ENCODE measurements at places on chromosomes 4 and X.

- no peak for DNase-seq
Observed at GRCh38 chr4:53075162-53075785, 213.2 kb downstream of the RASL11B start.

- no peak for DNase-seq
Observed at GRCh38 chr4:87033902-87034301, 99.1 kb downstream of the AFF1 start.

GRCh38 chr4:169899295-169899694 lies 126.9 kb downstream of the MFAP3L start:
- DNase-seq, result no peak

- DNase-seq, result no peak
Observed at GRCh38 chr4:95263391-95263790, 285.4 kb downstream of the UNC5C start.

- DNase-seq, result no peak
Observed at GRCh38 chrX:116417214-116417613, 19.2 kb upstream of the SLC6A14 start.

DNA sequence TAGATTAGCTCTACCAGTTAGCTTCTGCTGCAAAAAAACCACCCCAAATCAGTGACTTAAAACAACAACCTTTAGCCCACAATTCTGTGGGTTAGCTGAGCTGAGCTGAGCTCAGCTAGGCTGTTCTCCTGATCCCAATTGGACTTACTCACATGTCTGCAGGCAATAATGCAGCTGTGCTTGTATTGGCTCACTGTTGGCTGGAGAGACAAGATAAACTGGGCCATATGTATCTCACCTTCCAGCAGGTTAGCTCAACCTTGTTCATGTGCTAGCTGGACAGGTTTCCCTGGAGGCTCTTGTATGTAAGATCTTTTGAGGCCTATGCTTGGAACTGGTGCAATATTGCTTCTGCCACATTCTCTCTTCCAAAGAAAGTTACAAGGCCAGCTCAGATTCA lies 261.5 kb upstream of the ADGRL3 start:
- DNase-seq, result no peak

DNA sequence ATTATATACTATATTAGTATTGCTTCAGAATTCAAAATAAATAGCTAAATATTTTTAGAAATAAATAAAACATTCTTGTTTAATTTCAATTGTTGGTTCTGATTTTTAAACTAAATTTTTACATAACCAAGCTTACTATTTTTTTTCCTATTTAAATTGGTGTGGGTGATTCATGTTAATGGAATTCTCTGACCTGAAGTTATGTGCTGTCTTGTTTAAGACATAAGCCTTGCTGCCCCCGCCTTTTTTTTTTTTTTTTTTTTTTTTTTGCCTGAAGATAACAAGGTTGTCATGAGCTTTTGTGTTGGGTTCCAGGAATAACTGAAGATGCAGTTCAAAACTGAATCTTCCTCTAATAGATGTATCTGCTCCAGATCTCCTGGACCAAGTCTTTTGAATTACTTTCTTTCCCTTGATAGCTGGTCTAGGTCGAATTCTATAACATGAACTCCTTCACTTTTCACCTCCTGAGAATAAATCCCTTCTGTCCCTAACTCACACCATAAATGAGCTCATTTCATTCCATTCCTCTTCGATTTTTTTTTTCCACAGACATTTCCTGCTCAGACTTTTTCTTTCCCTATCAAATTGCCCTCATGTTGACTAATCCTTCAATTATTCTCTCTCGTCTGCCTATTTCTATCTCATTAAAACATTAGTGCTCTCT lies 261.5 kb upstream of the FTHL17 start:
- no peak for DNase-seq

DNA sequence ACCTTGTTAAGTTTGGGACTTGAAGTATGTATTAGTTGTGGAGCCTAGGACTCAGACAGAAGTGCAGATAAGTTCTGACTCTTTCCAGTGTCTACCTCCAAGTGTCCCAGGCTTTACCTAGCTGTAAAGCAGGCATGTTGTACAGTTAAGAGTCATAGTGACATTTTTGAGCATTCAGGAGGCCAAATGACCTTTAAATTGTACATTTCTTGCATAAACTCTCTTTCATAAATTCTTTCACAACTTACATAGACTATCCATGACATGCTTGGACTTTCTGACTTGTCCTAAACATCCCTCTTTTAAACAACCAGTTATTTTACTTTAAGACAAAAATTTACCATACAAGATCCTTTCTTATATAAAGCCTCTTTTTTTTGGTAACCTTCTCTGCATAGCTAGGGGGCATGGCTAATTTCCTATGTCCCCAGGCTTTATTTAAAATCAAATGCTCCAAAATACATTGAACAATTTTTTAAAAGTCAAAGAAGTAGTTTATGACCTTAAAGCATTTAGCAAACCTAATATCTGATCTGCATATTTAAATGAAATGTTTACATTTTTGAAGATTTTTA lies 40.1 kb upstream of the UGT8 start:
- DNase-seq, result no peak

- no peak for DNase-seq
Observed at GRCh38 chrX:133908223-133908955, 77.0 kb downstream of the GPC3 start.

- no peak for DNase-seq
Observed at GRCh38 chr4:74205046-74205445, 47.1 kb downstream of the MTHFD2L start.

DNA sequence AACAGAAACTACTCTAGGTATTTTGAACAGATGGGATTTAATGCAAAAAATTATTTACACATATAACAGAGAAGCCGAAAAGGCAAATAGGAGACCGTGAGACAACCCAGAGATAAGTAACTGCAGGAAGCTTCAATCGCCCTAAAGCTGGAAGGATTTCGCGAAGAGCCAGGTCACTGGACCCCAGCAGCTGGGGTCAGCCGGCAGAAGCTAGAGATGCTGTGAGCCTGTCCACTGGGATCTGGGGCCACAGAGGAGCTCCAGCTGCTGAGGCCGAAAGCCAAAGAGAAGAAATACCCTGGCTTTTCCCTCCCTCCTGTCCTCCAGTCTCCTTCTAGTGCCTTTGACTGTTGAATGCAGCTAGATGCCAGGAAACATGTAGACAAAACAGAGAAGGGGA lies 192.8 kb upstream of the BCOR start:
- no peak for DNase-seq

GRCh38 chrX:7614616-7615015 lies 228.4 kb upstream of the VCX start:
- no peak for DNase-seq

- no peak for DNase-seq
Observed at GRCh38 chrX:132292793-132293192, 73.5 kb upstream of the RAP2C start.

GRCh38 chr4:93775551-93775950 lies 53.0 kb upstream of the ATOH1 start:
- no peak for DNase-seq

DNA sequence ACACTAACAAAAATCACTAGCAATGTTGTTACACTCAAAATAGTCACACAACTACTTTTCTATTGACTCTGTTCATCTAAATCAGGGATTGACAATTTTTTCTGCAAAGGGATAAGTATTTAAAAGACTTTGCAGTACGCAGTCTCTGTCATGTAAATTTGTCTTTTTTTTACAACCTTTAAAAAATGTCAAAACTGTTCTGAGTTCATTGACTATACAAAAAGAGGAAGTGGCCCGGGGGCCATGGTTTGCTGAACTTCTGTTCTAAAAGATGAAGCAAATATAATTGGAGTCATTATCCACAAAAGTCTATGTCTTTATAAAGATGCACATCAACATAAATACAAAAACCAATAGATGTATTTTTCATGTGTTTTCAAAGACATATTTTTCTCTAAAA lies 1310.3 kb downstream of the RPA4 start:
- no peak for DNase-seq

DNA sequence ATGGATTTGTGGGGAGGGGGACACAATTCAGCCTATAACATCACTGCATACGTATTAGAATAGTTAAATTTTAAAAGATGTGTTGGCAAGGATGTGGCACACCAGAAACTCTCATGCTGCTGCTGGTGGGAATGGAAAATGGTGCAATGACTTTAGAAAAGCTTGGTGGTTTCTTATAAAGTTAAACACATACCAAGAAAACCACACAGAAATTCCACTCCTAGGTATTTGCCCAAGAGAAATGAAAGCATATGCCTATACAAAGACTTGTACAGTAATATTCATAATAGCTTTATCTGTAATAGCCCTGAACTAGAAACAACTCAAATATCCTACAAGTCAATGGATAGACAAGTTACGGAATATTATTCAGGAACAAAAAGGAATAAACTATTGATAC lies 71.3 kb upstream of the PDHA1 start:
- no peak for DNase-seq

DNA sequence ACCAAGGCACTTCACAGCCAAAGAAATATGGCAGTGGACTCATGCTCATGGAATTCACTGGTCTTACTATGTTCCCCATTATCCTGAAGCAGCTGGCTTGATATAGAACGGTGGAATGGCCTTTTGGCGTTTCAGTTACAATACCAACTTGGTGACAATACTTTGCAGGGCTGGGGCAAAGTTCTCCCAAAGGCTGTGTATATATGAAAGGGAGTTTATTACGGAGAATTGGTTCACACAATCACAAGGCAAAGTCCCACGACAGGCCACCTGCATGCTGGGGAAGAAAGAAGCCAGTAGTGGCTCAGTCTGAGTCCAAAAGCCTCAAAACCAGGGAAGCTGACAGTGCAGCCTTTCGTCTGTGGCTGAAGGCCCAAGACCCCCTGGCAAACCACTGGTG lies 50.8 kb upstream of the SMARCAD1 start:
- DNase-seq, result no peak

GRCh38 chr4:70754470-70754869 lies 32.7 kb downstream of the RUFY3 start:
- no peak for DNase-seq

DNA sequence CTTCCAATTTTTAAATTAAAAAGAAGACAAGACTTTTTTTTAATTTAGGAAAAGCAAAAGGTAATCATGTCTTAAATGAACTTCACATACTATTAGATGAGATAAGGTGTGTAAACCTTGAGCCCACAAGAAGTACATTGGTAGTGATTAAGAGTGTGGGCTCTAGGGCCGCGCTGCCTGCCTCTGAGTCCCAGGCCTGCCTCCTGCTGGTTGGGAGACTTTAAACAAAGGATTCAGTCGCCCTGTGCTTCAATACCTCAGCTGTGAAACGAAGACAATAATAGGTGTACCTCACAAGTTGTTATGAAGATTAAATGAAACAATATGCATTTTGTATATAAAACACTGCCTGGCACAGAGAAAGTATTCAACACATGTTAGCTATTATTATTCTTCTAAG lies 95.9 kb upstream of the MYOZ2 start:
- DNase-seq, result no peak

GRCh38 chr4:21512353-21512752 lies 436.2 kb downstream of the KCNIP4 start:
- DNase-seq, result peak; percentile 2

DNA sequence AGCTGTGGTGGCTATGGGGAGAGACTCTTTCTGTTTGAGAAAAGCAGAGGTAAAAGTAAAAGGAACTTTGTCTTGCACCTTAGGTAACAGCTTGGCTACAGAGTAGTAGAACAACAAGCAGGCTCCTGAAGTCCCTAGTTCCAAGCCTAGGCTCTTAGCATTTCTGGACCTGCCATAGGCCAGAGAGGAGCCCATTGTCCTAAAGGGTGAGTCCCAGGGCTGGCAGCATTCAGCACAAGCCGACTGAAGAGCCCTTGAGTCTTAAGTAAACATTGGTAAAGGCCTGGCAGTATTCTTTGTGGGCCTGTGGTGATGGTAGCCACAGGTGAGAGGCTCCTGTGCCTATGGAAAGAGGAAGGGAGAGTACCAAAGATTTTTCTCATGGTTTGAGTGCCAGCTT lies 38.2 kb downstream of the CSN3 start:
- no peak for DNase-seq

GRCh38 chrX:131187206-131187605 lies 101.9 kb downstream of the IGSF1 start:
- no peak for DNase-seq

GRCh38 chr4:121330180-121330665 lies 50.6 kb downstream of the QRFPR start:
- no peak for DNase-seq

Measured in BJ (cell line).